ENCODE measurements at places on chromosomes 13 and 19.

GRCh38 chr19:42421101-42421500, 6.1 kb downstream of the LIPE start:
- DNase-seq, result no peak

- DNase-seq, result peak; percentile 53
Measured at GRCh38 chr13:110114316-110114715, 192.6 kb downstream of the COL4A1 start.

- peak; percentile 15 for DNase-seq
Measured at GRCh38 chr13:75906315-75906714, 270.2 kb downstream of the LMO7 start.

- DNase-seq, result no peak
Measured at GRCh38 chr19:46000491-46001246, 5.4 kb downstream of the CCDC61 start.

- no peak for DNase-seq
Measured at GRCh38 chr19:35353635-35354034, 4.6 kb upstream of the FFAR3 start.

- DNase-seq, result no peak
Measured at GRCh38 chr19:1066748-1067340, at the start of gene ARHGAP45. Gene ARHGAP45 (plus strand): TSS chr19:1067167. CDS start chr19:1067406, 239 bp downstream.

- DNase-seq, result no peak
Measured at GRCh38 chr13:98939660-98940191, 38.1 kb downstream of the DOCK9 start.

DNA sequence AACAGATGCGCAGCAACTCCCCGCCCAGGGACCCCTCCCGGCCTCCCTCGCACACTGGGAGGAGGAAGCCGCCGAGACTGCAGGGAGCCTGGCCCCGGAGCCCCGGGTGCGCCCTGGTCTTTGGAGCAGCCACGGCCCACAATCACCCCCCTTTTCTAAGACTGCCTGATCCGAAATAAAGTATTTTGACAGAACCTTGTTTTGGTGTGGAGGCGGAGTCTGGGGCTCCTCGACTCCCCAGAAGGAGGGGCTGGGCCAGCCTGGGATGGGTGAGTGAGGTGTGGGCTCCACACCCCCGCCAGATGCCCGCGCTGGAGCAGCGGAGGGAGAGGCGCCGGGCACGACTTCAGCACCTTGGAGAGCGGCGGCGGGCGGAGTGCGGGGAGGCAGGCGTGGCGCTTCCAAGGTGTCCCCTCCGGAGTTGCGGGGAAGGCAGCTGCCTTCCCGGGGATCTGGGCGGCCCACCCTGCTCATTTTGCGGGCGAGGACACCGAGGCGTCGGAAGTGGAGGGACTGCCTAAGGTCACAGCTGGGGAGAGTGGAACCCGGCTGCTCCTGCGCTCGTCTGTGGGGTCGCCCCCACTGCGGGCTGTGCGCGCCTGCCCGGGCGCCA, 9.4 kb downstream of the SIRT6 start:
- DNase-seq, result peak; percentile 52

DNA sequence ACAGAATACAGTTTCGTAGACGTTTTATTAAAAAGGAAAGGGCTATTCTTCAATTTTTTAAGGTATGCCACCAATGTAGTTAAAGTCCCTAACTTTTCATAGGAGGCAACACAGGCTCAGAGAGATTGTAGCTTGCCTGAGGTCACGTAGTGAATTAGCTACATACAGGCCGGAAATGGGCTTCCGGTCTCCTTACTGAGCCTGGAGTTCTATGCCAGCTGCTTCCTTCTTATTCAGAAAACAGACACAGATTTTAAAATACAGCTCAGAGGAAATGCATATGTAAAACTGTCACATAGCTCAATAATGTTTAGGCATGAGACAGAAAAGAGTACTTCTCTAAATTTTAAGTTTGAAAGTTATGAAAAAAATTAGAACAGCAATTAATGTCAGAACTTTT, 85.4 kb upstream of the TUBA3C start:
- DNase-seq, result no peak

DNA sequence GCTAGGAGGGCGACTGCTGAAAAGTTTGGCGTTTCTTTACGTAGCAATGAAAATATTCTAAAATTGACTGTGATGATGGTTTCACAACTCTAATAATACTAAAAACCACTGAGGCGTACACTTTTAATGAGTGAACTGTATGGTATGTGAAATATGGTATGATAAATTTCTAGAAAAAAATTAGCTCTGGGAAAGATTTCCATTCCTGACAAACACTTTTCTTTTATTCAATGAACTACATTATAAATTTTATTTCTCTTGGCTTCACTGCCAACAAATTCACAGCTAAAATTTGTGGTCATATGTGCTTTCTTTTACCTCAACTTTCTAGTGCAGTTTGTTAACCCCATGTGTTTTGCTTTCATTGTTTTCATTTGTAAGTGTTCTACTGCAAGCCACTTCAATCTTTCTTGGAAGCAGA, 11.1 kb downstream of the ZC3H13 start:
- DNase-seq, result no peak

- DNase-seq, result peak; percentile 71
Measured at GRCh38 chr19:32976223-32976805, 4.3 kb downstream of the FAAP24 start.
